H9 (cell line): ENCODE measurements at places on chromosomes 11 and 22. TPM values are rescaled to one million over a fixed set of nuclear protein-coding genes. Genes with fewer than 3 reads are reported as not detected.
A peak's percentile ranks its signal among the peaks of the same experiment; 100 is the strongest.

- no peak for DNase-seq
These were observed 4.3 kb downstream of the SMTN start for GRCh38 chr22:31085493-31085824.

- peak; percentile 21 for DNase-seq
These were observed 14.3 kb upstream of the EFCAB6 start for GRCh38 chr22:43826142-43827002.

DNA sequence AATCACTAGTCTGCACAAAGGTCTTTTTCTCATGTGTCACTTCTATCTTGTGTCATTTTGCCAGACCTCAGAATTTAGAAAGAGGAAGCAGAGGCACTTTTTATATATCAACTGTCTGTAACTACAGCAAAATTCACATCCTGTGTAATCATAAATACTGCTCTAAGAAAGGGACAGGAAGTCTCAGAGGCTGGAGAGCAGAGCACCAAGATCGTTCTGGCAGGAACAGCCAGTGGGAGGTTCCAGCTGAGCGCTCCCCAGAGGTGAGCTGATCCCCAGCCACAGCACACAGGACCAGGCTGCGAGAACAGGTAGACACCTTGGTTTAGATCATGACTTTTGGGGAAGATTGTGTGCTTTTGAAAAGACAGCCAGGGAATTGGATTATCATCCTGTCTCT, at the start of gene MS4A7:
MS4A7 (plus strand) TSS at position 179 of the 400 bp plus-strand sequence. CDS start 4,610 bp downstream, outside the sequence.
- no peak for DNase-seq

DNA sequence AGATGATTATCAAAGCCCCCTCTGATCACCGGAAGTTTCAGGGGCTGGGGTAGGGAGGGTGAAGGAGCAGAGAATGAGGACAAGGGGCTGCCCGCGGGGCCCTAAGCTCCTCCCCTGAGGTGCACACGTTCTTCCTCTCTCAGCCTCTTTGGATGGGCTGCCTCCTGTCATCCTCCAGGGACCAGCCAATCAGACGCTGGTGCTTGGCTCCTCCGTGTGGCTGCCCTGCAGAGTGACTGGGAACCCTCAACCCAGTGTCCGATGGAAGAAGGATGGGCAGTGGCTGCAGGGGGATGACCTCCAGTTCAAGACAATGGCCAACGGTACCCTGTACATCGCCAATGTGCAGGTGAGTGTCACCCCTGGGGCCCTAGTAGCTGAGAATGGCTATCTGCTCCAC, 7.5 kb downstream of the ROBO3 start:
- peak; percentile 76 for DNase-seq

DNA sequence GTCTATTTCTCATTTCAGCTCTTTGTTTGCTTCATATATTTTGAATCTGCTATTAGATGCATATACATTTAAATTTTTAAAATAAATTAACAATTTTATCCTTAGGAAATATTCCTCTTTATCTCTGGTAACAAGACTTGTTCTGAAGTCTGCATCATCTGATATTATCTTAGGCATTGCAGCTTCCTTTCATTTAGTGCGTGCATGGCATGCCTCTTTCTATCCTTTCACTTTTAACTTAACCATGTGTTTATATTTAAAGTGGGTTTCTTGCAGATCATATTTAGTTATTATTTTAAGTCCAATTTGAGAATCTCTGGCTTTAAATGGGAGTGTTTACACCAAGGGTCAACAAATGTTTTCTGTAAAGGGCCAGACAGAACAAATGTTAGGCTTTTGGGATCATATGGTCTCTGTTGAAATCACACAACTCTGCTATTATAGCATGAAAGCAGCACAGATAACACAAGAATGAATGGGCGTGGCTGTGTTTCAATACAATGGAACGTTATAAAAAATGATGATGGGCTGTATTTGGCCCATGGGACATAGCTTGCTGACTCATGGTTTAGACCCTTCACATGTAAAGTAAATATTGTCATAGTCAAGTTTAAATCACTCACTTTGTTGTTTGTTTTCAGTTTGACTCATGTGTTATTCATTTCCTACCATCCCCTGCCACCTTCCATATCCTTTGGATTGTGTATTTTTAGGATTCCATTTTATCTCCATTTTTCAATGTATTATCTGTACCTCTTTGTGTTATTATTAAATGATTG, 83.9 kb upstream of the SNX19 start:
- no peak for DNase-seq

GRCh38 chr11:14373941-14374646, 15.1 kb upstream of the RRAS2 start:
- no peak for DNase-seq

- no peak for DNase-seq
These were observed 14.9 kb downstream of the ADAMTS8 start for GRCh38 chr11:130413405-130414106.

GRCh38 chr11:8092587-8093424, 11.8 kb downstream of the TUB start:
- DNase-seq: peak; percentile 71

Gene APOC3
- total RNA-seq: not detected in 2 replicates

GRCh38 chr11:46302866-46303265, 25.4 kb downstream of the CREB3L1 start:
- no peak for DNase-seq

- DNase-seq: no peak
These were observed 301.1 kb downstream of the BUD13 start for GRCh38 chr11:116471608-116472256.

Gene PGM2L1
- total RNA-seq: 16.9 and 17.7 TPM in 2 replicates

DNA sequence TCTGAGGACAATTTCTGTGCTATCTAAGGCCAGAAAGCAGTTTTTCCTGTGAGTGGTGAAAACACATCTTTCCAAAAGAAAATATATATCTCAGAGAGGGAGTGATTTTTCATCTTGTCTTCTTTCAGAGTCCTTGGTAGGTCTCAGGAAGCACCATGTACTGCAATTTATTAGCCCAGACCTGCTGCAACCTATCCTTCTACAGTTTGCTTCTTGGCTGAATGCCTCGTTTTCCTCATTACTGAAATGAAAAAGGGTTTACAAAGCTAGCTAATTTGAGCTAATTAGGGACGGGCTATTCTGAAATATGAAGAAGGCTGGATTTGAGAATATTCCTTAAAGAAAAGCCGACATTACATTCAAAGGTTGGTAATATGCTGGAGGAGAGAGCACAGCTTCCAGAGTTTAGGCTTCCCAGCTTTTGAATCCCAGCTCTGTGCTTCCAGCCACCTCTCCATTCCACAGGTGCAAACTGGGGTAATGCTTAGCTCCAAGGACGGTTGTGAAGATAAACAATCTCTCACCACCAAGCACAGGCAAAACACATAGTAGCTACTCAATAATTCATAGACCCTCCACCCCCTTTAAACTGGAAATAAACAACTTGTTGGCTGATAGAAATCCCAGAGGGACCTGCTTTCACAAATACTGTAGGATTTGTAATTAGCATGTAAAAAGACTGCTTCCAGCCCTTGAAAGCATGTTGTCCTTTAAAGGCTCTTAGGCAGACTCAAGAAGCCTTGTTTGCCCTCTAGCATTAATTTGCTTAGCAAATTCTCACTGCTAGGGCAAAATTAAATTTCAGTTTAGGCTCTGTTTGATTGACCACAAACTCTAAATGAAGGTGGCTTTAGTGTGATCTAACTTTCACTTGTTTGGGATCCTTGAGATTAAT, 24.5 kb upstream of the SESN3 start:
- no peak for DNase-seq

GRCh38 chr11:71979602-71980001, 19.1 kb upstream of the IL18BP start:
- no peak for DNase-seq

GRCh38 chr11:65497141-65498041, 1.5 kb upstream of the MALAT1 start:
- DNase-seq: peak; percentile 99

DNA sequence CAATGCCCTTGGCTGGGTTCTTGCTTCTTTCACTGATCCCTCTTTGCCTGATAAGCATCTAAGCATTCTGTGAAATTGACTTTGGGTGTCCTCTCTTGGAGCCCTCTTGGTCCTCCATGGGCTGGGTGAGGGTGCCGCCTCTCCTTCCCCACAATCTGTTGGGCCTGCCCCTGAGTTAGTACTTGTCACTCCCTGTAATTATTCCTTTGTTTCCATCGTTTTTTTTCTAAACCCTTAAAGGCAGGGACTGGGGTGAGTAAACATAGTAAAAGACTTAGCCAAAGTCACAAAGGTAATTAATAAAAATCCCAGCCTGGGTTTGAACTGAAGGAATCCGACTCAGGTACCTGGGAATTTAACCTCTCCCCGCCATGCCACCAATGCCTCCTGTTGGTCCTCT, 188.1 kb downstream of the MYO18B start:
- no peak for DNase-seq

- no peak for DNase-seq
These were observed 1.1 kb downstream of the EIF4G2 start for GRCh38 chr11:10807493-10808234.

- no peak for DNase-seq
These were observed 26.1 kb downstream of the B3GAT1 start for GRCh38 chr11:134385774-134386565.

Gene CLCF1
- total RNA-seq: 1.6 and 2.1 TPM in 2 replicates

- peak; percentile 29 for DNase-seq
These were observed 25.4 kb downstream of the FXYD6 start for GRCh38 chr11:117851106-117851505.

DNA sequence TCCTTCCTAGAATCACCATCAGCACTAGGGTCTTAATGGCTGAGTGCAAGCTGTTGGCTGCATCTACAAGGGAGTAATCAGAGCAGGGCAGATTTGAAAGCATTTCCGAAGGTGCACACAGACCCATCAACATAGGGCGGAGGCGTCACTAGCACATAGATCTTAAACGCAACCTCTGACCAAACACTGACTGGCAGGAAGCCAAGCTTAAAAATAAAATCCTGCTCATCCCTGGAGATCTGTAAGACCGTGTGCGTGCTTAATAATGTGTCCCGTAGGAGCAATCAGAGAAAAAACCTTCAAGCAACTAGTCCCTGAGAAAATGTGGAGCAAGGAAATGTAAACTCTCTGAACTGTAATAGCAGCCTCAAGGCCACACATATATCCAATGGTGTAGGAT, 470.5 kb downstream of the ETS1 start:
- DNase-seq: no peak

DNA sequence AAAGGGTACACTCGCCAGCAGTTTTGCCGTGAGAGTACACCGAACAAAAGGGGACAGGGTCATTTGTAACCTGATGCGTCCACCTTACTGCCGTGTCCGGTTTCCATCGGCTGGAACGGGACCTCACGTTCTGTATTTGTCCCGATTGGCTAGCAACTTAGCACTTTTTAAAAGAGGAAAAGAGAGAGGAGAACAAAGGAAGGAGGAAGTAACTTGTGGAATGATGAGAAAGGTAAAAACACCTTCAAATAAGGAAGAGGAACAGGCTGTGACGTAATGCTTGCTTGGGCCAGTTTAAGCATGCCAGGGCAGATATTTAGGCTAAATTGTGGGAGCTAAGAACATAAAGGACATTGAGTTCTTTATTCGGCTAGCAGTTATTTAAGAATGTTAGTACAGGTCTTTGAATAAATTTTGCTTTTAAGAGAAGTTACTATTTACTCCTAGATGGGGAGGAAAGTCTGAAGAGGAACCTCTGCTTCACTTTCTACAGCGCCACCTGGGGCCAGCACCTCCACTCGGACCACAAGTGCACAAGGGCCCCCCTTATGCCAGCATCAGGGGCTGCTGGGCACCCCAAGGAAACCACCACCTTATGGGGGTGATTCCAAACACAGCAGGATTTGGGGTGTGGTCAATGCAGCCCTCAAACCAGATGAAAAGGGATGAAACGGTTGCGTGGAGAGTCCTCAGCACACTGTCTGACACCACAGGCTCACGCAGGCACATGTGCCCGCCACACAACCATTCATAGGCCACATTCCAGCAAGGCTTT, 5.8 kb downstream of the ARSA start:
- peak; percentile 36 for DNase-seq

- DNase-seq: no peak
These were observed 54.2 kb downstream of the NAV2 start for GRCh38 chr11:19766810-19767209.

Gene EIF4ENIF1
- total RNA-seq: 35.4 and 36.3 TPM in 2 replicates

DNA sequence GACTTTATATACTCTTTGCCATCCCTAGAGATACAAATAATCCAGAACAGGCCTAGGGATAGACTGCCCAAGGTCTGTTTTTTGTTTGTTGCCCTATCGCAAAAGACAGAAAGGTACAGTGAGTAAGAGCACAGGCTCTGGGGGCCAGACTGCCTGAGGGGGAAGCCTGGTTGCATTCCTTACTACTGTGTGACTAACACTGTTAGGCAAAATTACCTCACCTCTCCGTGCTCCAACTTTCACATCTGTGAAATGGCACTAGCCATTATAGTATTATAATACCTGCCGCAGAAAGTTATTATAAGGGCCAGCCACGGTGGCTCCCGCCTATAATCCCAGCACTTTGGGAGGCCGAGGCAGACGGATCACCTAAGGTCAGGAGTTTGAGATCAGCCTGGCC, 14.5 kb downstream of the SLC35F2 start:
- DNase-seq: no peak

DNA sequence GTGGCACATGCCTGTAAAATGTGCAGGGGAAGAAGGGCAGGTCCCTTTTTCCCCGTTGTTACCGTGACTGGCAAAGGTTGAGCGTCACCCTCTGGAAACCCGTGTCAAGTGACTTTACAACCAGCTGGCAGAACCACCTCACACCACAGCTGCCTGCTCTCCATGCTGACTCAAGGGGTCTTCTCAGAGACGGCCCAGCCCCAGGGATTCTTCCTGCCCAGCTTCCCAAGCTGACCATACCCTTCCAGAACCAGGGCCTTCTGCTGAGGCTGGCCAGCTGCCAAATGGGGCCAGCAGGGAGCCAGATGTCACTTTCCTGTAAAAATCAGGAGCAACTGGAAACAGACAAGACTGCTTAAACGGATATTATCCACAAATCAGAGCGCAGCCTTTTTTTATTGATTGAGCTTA, 6.3 kb downstream of the PC start:
- DNase-seq: no peak

- DNase-seq: no peak
These were observed 1091.9 kb upstream of the TENM4 start for GRCh38 chr11:80532633-80533232.

DNA sequence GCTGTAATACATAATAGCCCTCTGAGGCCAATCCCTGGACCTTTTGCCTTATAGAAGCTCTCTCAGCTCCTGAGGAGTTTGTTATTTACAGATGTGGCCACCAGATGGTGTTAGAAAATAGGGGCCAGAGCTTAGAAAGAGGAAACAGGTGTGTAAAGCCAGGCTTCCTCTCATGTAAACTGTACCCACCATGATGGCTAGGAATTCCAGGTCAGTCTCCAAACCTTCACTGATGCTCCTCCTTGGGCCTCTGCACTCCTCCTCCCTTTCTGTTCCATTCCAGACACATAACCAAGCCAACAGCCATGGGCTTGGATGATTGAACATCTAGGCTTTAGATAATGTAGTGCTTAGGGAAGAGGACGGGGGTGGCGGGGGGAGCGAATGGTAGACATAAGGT, 39.7 kb downstream of the USP35 start:
- DNase-seq: peak; percentile 45

GRCh38 chr11:69035150-69035945, 13.4 kb upstream of the TPCN2 start:
- DNase-seq: no peak

DNA sequence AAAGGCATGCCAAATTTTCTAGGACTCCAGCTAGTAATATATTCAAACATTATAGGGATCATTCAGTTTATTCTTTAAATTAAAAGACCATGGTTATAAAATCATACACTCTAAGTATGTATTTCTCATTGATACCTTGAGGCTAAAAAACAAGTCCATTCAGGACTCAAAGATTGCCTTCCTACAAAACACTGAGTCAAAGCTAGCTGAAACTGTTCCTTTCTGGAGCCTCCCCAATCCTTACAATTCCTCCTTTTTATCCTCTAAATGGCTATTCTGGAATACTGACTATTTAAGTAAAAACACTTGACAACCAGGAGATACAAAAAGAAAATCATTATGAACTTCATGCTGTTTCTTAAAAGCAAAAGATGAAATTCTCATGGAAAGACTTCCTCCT, 4.9 kb upstream of the TTLL12 start:
- DNase-seq: no peak
